SK-N-SH treated with all-trans-retinoic acid at 6 μM for 48 hours (cell line): ENCODE measurements at places on chromosomes 3 and 15.

- ATAC-seq: no peak
Measured at GRCh38 chr3:30475038-30475808, 131.2 kb upstream of the TGFBR2 start.

DNA sequence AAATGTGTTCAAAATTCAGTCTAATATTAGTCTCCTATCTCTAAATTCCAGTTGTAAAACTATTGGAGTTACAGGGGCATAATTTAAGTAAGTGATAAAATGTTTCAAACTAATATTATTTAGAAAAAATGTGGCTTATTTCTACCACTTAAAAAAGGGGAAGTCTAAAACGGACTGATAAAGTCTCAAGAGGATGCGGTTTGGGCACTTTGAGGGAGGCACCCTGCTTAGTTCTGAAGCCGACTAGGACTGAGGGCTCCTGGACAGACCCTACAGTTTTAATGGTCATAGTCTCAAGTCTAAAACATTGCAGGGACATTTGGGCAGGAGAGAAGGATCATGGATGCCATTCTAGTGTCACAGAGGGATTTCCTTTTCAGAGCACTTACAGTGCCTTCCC lies 566.3 kb downstream of the NR2F2 start:
- no peak for ATAC-seq

DNA sequence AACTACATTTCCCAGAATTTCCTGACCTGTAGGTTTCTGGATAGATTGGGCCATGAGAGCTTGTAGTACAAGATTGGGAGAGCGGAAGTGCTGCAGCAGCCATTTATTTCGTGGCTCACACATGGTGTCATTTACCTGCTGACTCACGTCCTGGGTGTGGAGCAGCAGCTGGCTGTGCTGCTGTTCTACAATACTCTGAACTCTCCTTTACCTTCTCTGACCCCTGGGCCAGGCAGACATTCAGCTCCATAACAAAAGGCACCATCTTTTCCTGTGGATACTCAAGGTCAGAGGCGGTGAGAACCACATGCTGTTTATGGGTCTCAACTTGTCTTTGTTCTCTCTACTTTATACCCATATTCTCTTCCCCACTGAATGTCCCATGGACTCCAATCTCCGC lies 490.2 kb downstream of the IGSF11 start:
- ATAC-seq: no peak

- ATAC-seq: no peak
Measured at GRCh38 chr15:71366926-71367325, 251.7 kb downstream of the THSD4 start.

GRCh38 chr3:99865321-99865720 lies 47.7 kb downstream of the CMSS1 start:
- ATAC-seq: no peak

GRCh38 chr15:77622934-77623754 lies 9.6 kb downstream of the LINGO1 start:
- ATAC-seq: no peak

DNA sequence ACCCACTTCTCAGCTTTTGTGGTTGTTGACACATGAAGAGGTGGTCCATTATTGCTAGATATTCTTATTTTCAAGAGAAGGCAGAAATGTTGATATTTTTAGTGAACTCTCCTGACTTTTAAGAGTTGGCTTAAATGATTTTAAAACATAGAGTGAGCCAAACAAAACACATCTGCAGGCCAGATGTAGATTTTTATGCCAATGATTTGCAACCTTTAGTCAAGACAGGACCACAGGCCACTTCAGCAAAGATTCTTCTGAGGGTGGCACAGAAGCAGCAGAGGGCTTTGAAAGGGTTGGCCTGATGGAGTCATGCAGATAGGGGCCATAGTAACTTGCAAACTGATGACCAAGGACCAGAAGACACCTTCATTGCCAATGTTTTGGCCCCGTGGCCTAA lies 276.5 kb upstream of the P2RY1 start:
- no peak for ATAC-seq

GRCh38 chr3:11238060-11238459 lies 34.1 kb upstream of the ATG7 start:
- ATAC-seq: peak; percentile 94
